ENCODE measurements at places on chromosomes 1 and 21. TPM values are rescaled to one million over a fixed set of nuclear protein-coding genes. Genes with fewer than 3 reads are reported as not detected.

Gene CRYAA
- total RNA-seq = not detected

DNA sequence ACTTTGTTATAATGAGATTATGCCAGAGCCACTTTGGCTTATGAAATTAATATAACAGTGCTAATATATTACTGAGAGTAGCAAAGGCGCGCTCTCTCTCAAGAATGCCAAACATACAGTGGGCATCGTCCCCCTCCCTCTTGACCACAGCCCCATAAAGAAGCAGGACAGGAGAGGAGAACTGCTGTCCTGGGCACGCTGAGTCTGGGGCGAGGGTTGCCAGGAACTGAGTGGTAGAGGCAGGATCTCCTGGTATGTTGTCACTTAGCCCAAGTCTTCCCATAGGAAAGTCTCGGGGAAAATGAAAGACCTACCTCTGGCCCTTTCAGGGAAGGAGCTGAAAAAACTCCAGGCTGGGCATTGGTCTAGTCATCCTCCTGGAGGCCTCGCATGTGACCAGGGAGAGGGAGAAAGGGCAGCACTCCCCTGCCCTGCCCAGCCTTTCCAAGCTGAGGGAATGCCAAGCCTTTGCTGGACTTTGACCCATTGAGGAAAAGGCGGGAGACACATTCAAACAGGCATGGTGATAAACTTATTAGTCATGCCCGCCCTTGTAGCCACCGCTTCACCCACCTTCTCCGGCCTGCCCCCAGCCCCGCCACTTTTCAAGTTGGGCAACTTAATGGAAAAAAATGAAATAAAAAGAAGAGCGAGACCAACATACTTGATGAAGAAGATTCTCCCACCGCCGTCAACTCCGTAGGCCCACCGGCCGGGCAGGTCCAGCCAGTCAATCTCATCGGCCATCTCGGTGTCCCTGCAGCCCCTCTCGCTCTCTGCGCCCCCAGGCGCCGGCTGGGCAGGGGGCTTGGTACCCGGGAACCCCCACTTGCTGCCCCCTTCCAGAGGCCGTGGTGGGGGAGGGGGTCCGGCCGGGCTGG, 17.4 kb upstream of the PLEKHA6 start:
- DNase-seq = no peak
- no peaks in the 10 kb centered on the region for H3K36me3 ChIP-seq
- H3K27me3 ChIP-seq = peaks cover 41% of the 10 kb centered on the region
- H3K4me3 ChIP-seq = peak overlapping the region; percentile 80
- peaks cover 11% of the 10 kb centered on the region for H3K4me1 ChIP-seq

- H3K36me3 ChIP-seq = peaks cover 21% of the 10 kb centered on the region
- H3K27me3 ChIP-seq = no peaks in the 10 kb centered on the region
- peak overlapping the region; percentile 81 for H3K27ac ChIP-seq
- H3K4me1 ChIP-seq = peaks cover 22% of the 10 kb centered on the region
- H3K4me3 ChIP-seq = no peak overlapping the region
Measured at GRCh38 chr1:200900877-200901276, 6.2 kb downstream of the INAVA start.

DNA sequence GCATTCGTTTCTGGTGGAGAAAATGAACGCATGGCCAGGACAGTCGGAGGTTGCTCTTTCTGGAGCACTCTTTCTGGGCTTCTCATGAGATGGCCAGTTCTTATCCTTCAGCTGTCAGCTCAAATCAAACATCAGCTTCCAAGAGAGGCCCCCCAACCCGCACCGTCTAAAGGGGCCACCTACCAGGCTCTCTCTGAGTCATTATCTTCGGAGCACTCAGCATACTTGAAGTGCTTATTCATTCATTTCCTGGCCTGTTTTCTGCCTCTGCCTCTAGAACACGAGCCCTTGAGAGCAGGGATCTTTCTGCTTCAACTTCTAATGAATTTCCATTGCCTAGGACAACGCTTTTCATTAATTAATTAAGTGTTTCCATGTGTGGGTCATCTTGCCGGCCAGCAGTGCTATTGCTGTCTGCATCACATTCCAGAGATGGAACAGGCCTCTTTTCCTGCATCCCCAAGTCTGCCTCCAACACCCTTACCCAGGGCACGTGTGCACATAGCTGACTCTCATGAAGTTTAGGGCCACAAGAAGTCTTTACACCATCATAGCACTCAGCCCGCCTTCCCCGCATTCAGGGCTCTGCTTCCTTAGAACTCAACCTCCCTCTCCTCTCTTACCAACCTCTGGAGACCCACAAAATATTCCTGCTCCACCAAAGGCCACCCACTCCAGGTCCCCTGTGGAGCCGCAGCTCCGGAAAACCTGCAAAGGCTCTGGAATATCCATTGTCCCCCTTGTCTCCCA, 52.1 kb upstream of the LAPTM5 start:
- H3K4me3 ChIP-seq = no peak overlapping the region
- H3K27ac ChIP-seq = no peak overlapping the region
- no peaks in the 10 kb centered on the region for H3K36me3 ChIP-seq
- DNase-seq = no peak

DNA sequence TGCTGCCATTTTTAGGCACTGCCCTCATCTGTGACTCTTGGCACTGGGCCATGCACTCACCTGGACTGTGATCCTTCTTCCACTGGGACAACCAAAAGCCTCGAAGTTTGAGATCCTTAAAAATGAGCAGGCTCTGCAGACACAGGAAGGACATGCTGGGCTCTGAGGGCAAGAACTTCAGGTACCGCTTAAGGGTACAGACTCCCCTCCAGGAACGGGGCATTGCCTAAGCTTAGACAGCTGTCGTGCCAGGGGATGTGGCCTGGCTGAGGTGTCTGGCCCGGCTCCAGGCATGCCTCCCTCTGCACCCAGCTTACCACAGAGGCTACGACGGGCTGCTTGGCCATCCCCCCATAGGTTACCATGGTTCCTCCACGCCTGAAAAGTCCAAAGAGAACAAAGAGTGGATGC, 14.2 kb upstream of the SRSF4 start:
- H3K36me3 ChIP-seq = peaks cover 13% of the 10 kb centered on the region
- H3K4me3 ChIP-seq = no peak overlapping the region
- H3K27me3 ChIP-seq = no peaks in the 10 kb centered on the region
- H3K27ac ChIP-seq = no peak overlapping the region
- no peak for DNase-seq

Measured in progenitor cell of endocrine pancreas (in vitro differentiated cells).